ENCODE measurements at places on chromosomes 1 and 21. TPM values are rescaled to one million over a fixed set of nuclear protein-coding genes. Genes with fewer than 3 reads are reported as not detected.

GRCh38 chr21:33917421-33917820 is 1.8 kb upstream of the ATP5PO start:
- DNase-seq = no peak
- no peak overlapping the region for H3K4me3 ChIP-seq
- no peak overlapping the region for H3K27ac ChIP-seq
- peaks cover 12% of the 10 kb centered on the region for H3K4me1 ChIP-seq
- H3K27me3 ChIP-seq = no peaks in the 10 kb centered on the region

- peak; percentile 34 for DNase-seq
- H3K4me3 ChIP-seq = no peak overlapping the region
- no peaks in the 10 kb centered on the region for H3K36me3 ChIP-seq
- H3K4me1 ChIP-seq = no peaks in the 10 kb centered on the region
- no peak overlapping the region for H3K27ac ChIP-seq
- H3K27me3 ChIP-seq = no peaks in the 10 kb centered on the region
Measured at GRCh38 chr1:233518344-233518743, 95.6 kb upstream of the KCNK1 start.

GRCh38 chr1:62299426-62300200 is 19.6 kb downstream of the KANK4 start:
- peak overlapping the region; percentile 84 for H3K27ac ChIP-seq
- no peaks in the 10 kb centered on the region for H3K27me3 ChIP-seq
- H3K36me3 ChIP-seq = no peaks in the 10 kb centered on the region

GRCh38 chr1:203316626-203317093 is 11.3 kb downstream of the BTG2 start:
- H3K4me1 ChIP-seq = peaks cover 22% of the 10 kb centered on the region
- no peak overlapping the region for H3K27ac ChIP-seq
- peaks cover 4% of the 10 kb centered on the region for H3K36me3 ChIP-seq
- H3K4me3 ChIP-seq = no peak overlapping the region

DNA sequence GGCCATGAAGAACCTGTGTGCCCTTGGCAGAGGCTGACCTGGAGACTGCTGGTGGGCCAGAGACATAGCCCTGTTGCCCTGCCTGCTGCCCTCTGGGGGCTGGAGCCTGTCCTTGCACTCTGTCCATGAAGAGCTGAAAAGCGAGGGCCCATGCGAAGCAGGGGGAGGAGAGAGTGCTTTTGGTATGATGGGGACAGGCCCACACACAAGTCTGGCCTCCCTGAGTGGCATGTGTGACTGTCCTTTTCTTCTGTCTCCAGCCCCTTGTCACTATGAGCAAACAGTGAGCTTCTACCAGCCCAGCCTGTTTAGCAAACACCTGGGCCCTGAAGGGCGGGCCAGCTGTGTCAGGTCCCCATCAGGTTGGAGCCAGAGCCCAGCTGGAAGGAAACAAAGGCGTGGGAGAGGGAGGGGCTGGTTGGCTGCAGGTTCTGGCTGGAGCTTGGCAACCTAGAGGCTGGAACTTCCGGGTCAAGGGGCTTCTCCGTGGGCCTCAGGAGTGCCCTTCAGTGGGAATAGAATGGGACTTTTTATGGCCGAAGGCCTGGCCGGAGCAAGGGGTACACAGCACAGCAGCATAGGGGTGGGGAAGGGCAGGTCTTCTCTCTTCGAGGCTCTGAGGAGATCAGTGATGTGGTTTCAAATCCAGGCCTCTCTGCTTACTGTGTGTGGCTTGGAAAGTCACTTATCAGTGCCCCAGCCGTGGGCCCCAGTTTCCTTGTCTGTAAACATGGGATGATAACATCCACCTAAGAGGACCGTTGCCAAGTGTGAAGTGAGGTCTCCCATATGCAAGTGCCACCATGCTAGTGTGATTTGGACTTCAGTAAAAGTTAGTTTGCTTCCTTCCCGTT is 14.3 kb downstream of the QSOX1 start:
- peaks cover 27% of the 10 kb centered on the region for H3K4me1 ChIP-seq
- peaks cover 4% of the 10 kb centered on the region for H3K36me3 ChIP-seq
- no peak for DNase-seq
- H3K4me3 ChIP-seq = no peak overlapping the region
- H3K27ac ChIP-seq = no peak overlapping the region

DNA sequence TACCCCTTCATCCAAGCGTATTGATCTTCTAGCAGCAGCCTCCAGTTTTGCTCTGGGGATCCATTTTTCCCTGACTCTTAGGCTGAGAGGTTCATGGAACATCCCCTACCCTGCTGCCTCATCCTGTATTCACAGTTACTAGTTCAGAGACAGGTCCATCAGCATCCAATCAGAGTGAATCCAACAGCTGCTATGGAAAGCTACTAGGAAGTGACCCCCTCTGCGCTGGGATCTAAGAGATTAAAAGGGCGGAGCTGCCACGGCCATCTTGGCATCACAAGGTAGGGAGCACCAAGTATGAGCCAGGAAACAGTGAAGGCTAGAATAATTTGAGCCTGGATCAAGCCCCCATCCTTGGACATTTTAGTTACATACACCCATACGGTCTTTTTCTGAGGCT is 32.5 kb downstream of the KAZN start:
- H3K27me3 ChIP-seq = no peaks in the 10 kb centered on the region
- DNase-seq = no peak
- H3K4me1 ChIP-seq = peaks cover 14% of the 10 kb centered on the region
- no peak overlapping the region for H3K27ac ChIP-seq
- H3K4me3 ChIP-seq = no peak overlapping the region

DNA sequence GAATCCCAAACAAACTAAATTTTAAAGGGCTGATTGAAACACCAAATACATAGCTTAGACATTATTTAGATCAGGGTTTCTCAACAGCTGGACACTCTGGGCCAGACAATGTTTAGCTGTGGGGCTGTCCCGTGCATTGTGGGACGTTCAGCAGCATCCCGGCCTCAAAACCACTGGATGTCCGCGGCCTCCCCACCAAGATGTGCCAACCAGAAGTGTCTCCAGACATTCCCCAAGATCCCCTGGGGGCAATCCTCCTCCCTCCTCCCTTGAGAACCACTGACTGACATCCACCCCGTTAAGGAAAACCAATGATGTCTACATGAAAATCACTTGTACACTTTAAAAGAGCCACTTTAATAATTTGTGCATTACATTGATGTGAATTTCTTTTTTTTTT is 38.4 kb downstream of the CLSTN1 start:
- H3K27ac ChIP-seq = no peak overlapping the region
- H3K36me3 ChIP-seq = no peaks in the 10 kb centered on the region
- H3K4me1 ChIP-seq = no peaks in the 10 kb centered on the region
- DNase-seq = no peak
- no peaks in the 10 kb centered on the region for H3K27me3 ChIP-seq

GRCh38 chr1:102174259-102174863 is 177.6 kb upstream of the OLFM3 start:
- H3K27ac ChIP-seq = no peak overlapping the region
- no peaks in the 10 kb centered on the region for H3K36me3 ChIP-seq
- H3K4me1 ChIP-seq = no peaks in the 10 kb centered on the region

CRP gene
- total RNA-seq = not detected

GRCh38 chr1:59041646-59042277 is 255.1 kb upstream of the FGGY start:
- H3K36me3 ChIP-seq = no peaks in the 10 kb centered on the region
- H3K27me3 ChIP-seq = no peaks in the 10 kb centered on the region
- peaks cover under 1% of the 10 kb centered on the region for H3K4me1 ChIP-seq

RUNX3 gene
- total RNA-seq = 0.22 TPM

- H3K27ac ChIP-seq = peak overlapping the region; percentile 91
- H3K4me3 ChIP-seq = no peak overlapping the region
- no peaks in the 10 kb centered on the region for H3K36me3 ChIP-seq
- H3K4me1 ChIP-seq = peaks cover 69% of the 10 kb centered on the region
- H3K27me3 ChIP-seq = no peaks in the 10 kb centered on the region
Measured at GRCh38 chr1:183281553-183282091, 95.6 kb downstream of the LAMC2 start.

- no peaks in the 10 kb centered on the region for H3K36me3 ChIP-seq
- no peaks in the 10 kb centered on the region for H3K4me1 ChIP-seq
- no peaks in the 10 kb centered on the region for H3K27me3 ChIP-seq
- DNase-seq = no peak
- H3K4me3 ChIP-seq = no peak overlapping the region
Measured at GRCh38 chr1:214472364-214472763, 79.0 kb downstream of the PTPN14 start.

DNA sequence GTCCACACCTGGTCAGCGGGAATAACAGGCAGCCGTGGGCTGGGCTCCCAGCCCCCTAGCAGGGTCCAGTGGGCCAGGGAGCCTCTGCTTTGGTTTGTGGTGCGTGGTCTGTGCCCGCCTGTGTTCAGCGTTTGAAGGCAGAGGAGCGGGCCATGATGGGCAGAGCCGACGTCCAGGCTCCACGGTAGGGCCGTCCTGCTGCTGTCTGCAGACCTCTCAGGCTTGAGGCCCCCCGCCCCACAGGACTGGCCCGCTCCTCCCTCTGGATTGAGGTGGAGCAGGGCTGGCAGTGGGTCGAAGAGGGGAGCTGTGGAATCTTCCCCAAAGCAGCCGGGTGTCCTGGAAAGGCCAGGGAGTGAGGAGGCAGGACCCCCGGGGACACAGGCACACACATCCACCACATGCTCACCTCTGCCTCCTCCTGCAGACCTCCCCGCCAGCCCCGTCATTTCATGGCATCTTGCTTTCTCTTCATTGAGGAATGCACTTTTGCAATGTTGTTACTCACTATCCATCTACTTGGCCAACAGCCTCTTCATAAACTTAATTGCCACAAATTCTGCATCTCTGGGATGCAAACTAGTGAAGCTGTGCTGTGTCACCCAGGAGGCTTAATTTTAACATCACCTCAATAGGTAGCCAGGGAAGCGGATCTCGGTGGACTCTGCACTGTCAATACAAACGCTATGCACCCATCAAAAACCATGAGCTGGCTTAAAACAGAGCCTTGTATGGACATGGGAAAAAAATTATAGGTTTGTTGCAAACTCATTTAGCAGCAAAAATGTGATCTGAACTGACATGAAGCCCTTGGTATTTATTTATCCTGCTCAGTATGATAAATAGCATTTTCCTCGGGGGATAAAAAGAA is 85.9 kb downstream of the PDE9A start:
- H3K4me1 ChIP-seq = peaks cover 7% of the 10 kb centered on the region
- H3K27ac ChIP-seq = no peak overlapping the region
- DNase-seq = no peak
- H3K36me3 ChIP-seq = peaks cover 9% of the 10 kb centered on the region
- H3K27me3 ChIP-seq = no peaks in the 10 kb centered on the region
- H3K4me3 ChIP-seq = no peak overlapping the region

DNA sequence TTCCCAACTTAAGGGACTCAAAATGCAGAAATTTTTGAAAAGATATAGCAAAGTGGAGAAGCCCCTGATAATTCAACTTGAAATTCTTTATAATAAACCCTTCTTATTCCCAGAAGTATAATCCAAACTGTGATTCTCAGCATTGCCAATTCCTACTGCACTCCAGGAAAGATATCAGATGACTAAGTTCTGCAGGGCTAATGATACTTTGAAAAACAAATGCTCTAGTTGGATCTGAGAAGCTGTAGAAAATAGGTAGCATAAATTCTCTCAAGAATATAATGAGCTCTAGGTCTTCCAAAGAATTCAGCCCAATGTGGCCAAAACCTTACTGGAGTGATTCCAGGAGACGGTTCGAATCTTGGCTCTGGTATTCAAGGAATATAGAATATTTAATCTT is 294.0 kb upstream of the PTBP2 start:
- H3K27ac ChIP-seq = no peak overlapping the region
- peak; percentile 74 for DNase-seq
- H3K4me1 ChIP-seq = no peaks in the 10 kb centered on the region
- H3K36me3 ChIP-seq = no peaks in the 10 kb centered on the region
- H3K4me3 ChIP-seq = no peak overlapping the region

ADAMTS5 gene
- total RNA-seq = 13.0 TPM

- H3K27ac ChIP-seq = no peak overlapping the region
- H3K4me1 ChIP-seq = peaks cover 4% of the 10 kb centered on the region
- DNase-seq = no peak
Measured at GRCh38 chr1:232684371-232685105, 54.6 kb upstream of the SIPA1L2 start.

TRIM58 gene
- total RNA-seq = 1.6 TPM

- peak overlapping the region; percentile 29 for H3K27ac ChIP-seq
- no peaks in the 10 kb centered on the region for H3K27me3 ChIP-seq
- H3K4me3 ChIP-seq = no peak overlapping the region
Measured at GRCh38 chr1:228315945-228316588, 90.6 kb downstream of the TRIM11 start.

DNA sequence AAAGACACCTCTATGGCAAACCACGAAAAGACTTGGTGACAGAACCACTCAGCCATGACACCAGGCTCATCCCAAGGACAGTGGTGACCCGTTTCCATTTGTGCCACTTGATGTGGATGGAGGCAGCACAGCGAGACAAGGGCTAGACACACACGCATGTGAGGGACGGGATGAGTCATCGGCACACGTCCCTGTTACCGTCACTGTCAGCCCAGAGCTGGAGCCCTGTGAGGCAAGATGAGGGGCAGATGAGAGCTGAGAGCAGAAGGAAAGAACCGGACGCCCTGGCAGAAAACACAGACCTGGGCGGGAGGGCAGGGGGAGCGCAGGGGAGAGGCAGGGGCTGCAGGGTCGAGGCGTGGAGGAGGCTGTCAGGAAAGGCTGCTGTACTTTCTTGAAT is 57.8 kb downstream of the SIK1 start:
- H3K27ac ChIP-seq = no peak overlapping the region
- H3K27me3 ChIP-seq = peaks cover 4% of the 10 kb centered on the region
- peak; percentile 59 for DNase-seq
- no peak overlapping the region for H3K4me3 ChIP-seq
- no peaks in the 10 kb centered on the region for H3K36me3 ChIP-seq

DNA sequence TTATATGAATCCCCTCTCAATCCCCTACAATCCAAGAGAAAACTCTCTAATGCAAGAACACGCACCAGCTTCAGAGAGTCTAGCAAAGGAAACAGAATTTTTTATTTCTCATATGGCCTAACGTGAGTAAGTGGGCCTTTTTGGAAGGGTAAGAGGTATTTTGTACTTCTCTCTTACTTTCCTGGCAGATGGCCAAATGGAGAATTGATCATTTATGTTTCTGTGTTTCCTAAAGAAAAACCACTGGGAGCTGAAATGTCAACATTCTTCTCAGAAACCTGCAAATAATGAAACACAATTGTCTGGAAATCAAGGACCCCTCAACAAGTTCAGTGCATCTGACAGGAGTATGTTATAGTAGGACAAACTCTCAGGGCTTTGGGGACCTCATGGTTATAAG is 176.4 kb upstream of the C8B start:
- no peak overlapping the region for H3K4me3 ChIP-seq
- H3K27ac ChIP-seq = no peak overlapping the region

DNA sequence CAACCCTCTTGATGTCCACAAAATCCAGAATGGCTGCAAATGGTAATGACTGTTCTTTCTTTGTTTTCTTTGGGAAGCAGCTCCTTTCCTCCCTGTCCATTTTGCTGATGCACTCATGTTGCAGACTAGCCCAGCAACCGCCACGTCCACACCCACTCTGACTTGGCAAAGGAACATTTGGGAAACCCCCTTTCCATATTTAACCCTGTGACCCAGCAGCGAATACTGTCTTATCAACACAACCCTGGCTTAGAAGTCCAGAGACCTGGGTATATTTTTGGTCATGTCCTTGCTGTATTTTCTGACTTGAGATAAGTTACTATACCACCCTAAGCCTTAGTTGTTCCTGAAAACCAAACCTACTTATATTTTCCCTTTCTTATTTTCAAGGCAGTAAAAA is 18.1 kb upstream of the SHE start:
- no peaks in the 10 kb centered on the region for H3K4me1 ChIP-seq
- DNase-seq = peak; percentile 17
- H3K36me3 ChIP-seq = no peaks in the 10 kb centered on the region
- peaks cover 10% of the 10 kb centered on the region for H3K27me3 ChIP-seq
- no peak overlapping the region for H3K27ac ChIP-seq

GBP5 gene
- total RNA-seq = 0.44 TPM

MFAP2 gene
- 89.3 TPM for total RNA-seq

Data from muscle of leg (tissue), 16 donors.